ENCODE measurements at places on chromosomes 7 and 10.

GRCh38 chr7:84916161-84916560 lies 270.7 kb downstream of the SEMA3D start:
- no peak for DNase-seq

GRCh38 chr10:114547514-114547913 lies 110.6 kb downstream of the ABLIM1 start:
- no peak for DNase-seq

DNA sequence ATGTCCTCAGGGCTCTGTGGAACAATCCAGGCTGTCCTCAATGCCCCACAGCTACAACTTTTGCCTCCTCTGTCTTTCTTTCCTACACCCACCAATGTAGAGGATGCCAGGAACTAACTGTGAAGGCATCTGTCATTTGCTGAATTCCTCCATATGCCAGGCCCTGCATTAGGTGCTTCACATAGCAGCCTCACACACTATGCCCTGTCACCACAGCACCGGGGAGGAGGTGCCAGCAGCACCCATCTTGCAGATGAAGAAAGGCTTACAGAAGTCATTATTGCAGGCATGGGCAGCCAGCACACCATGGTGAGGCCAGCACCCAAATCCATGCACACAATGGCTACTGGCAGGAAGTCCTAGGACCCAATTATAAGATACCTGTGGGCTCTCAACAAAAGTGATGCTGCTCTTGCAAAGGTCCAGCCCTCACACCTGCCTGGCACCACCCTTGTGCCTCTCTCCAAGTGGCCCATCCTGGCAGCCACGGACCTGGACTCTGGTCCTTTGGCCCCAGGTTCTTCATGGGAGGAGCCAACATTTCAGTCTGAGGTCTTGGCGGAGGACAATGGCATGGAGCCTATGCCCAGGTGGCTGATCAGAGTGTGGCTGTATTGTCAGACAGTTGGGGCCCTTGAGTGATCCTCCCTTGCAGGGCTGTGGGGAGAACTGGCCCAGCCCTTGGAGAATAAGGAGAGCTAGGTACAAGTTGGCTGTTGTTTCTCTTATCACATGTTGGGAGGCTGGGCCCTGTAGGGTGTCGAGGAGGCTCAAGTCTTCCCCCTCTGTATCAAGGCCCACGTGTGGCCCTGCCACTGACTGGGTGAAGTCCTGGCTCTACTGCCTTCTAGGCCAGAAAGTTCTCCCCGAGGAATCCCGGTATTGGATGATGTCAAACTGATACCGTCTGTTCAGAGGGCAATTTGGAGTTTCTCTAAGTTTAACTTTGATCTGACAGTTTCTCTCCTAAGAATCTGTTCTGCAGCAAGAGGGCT lies 14.4 kb upstream of the MYL7 start:
- no peak for DNase-seq

DNA sequence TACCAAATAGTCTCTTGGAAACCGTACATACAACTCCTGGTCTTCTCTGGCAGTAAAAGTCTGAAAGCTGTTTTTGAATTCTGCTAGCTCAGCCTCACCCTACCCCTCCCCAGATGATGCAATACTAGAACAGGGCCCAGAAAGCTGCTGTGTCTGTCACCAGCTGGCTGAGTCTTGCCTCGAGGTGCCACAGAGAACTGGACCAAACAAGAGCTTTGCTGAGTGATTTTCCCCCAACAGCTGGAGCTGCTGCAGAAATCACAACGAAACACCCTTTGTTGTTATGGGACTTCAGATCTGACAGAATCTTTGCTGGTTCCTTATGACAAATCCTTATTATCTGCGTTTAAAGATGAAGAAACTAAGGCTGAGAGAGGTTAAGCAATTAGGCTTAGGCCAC lies 134.1 kb downstream of the SPAG6 start:
- DNase-seq = no peak

- DNase-seq = no peak
Measured at GRCh38 chr7:98078197-98078870, 28.3 kb upstream of the LMTK2 start.

GRCh38 chr10:43821103-43821502 lies 172.4 kb upstream of the ZNF32 start:
- no peak for DNase-seq

GRCh38 chr10:122495406-122496340 lies 34.3 kb downstream of the HTRA1 start:
- no peak for DNase-seq

DNA sequence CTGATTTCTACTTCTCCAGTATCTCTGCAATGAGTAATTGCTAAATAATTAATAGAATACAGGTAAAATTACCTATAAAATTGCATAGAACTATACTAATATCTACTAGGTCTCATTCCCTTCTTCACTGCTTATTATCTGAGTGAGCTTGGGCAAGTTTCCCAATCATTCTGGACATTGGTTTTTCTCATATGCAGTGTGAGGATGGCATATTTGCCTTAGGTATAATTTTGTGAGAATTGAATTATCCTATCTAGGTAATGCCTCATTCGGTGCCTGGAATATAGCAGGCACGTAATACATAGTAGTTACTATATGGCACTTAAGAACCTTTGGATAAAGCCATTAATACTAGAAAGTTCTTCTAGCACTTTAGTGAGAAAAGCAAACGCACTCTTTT lies 434.7 kb downstream of the GATA3 start:
- no peak for DNase-seq

- no peak for DNase-seq
Measured at GRCh38 chr10:82440775-82441174, 565.8 kb downstream of the NRG3 start.

DNA sequence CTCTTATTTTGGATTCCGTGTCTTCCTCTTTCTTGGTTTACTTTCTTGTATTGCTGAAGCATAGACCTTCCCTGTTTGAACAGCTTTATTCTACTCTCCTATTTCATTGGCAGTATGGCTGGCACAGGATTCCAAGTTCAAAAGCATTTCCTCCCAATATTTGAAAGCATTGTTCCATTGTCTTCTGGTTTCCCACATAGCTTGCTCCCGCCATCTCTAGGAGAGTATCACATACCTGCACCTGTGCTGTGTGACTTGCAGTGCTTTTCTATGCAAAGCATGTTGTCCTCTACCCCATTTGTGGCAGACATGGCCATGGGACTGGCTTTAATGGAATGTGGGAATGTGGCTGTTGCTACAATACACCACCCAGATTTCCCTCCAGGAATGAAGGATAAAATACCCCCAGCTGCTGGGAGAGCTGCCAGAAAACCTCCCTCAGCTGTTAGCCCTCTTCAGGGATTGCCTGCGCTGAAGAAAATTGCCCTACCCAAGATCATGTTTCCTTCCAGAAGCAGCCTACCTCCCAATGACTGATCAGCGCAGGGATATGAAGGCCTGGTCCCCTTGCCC lies 6.9 kb upstream of the MYOF start:
- DNase-seq = no peak

DNA sequence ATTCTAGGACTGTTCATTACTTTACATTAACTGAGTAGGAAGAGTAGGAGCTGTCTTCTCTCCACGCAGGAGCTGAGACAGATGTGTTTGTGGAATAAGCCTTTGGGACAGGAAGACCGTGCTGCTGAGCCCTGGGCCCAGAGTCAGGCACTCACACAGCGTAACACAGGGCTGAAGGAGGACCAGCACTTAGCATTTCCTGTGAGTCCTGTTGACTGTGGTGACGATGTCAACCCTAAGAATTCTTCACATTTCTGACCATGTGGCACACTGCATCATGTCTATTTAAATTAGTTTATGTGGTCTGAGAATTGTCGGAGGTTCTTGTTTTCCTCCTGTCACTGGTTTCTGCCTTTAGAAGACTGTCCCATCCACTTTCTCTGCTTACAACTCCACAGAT lies 117.2 kb downstream of the PIP4K2A start:
- no peak for DNase-seq

- DNase-seq = no peak
Measured at GRCh38 chr10:73983096-73984047, 14.5 kb upstream of the VCL start.

GRCh38 chr7:112989531-112989930 lies 97.1 kb downstream of the GPR85 start:
- no peak for DNase-seq

- DNase-seq = no peak
Measured at GRCh38 chr7:130127821-130128317, 57.5 kb downstream of the KLHDC10 start.

GRCh38 chr10:5349362-5349761 lies 15.4 kb upstream of the UCN3 start:
- DNase-seq = no peak

- DNase-seq = no peak
Measured at GRCh38 chr10:76433161-76434005, 1002.0 kb downstream of the LRMDA start.

- DNase-seq = no peak
Measured at GRCh38 chr7:138924501-138925225, 56.5 kb downstream of the KIAA1549 start.

DNA sequence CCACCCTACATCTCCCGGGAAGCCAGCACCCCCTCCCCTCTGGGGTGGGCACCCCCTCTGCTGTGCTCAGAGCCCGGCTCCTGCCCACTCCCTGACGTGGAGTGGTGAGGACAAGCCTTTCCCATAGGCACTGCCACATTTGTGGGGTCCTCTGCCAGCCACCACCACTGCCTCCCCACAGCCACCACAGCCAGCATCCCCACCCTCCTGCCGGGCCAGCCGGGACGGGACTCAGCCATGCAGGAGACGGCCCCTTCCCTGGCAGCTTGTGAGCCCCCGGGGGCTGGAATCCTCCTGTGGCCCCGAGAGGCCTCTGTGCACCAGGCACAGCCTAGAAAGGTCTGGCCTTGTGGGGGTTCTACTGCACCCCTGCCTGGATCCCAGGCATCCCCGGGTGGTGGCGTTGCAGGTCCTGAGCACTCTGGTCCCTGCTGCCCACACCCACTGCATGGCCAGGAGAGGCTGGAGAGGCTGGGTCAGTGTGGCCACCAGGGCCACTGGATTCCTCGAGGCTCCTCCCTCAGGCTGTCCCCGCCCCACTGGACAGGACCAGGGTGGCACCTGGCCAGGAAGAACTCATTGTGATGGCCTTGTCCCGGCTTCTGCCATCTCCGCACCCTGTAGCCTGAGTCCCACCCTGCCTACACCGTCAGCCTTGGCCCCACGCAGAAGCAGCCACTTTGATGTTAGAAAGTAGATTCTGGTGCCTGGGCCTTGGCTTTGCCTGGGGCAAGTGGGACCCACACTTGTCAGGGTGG lies 148.0 kb downstream of the EBF3 start:
- no peak for DNase-seq

DNA sequence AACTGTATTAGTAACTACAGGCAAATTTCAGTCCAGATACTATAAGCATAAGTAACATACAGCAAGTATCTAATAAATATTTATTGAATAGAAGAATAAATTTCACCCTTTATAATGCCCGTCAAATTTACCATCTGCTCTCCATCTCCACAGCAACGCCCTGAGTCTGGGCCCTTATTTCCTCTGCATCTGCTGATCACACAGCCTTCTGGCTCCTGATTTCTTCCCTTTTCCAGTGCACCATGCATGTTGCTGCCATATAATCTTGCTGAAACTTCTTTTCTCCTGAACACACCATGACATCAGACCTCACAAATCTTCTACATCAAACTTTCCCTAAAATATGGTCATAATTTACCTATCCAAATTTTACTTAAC lies 15.4 kb downstream of the HYCC1 start:
- DNase-seq = no peak

- DNase-seq = no peak
Measured at GRCh38 chr7:27183682-27184336, 1.2 kb downstream of the HOXA11 start.

DNA sequence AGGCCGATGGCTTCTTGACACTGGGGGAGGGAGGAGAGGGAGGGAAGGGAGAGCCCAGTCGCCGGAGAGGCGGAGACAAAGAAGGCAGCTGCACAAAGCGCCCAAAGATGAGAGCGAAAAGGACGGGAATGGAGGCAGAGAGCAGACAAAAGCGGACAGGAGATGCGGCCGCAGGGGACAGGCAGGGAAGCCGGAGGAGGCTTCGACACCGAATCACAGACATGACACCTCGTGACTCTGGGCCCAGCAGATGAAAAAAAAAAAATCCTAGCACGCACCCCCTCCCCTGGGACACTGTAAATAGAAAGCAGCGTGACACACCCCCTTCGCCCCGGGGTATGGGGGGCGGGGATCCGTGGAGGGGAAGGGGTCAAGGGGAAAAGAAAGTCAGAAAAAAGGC lies 976 bp downstream of the NAT16 start:
- DNase-seq = no peak

DNA sequence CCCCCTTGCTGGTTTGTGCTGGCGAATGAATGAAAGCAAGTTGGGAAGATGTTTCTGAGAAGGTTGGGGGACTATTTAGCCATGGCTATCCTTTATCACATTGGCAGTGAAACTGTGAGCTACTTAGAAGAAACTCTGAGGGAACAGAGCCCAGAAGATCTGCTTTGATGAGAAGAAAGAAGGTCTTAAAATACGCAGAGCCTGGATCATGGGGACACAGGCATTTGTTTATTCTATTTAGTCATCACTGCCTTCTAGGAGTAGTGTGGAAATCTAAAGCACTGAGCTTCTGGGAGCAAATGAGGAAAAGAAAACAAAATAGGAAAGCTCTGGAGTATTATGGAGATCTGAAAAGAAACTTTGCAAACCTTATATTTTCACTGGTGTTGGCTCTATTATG lies 28.5 kb downstream of the CPED1 start:
- no peak for DNase-seq

DNA sequence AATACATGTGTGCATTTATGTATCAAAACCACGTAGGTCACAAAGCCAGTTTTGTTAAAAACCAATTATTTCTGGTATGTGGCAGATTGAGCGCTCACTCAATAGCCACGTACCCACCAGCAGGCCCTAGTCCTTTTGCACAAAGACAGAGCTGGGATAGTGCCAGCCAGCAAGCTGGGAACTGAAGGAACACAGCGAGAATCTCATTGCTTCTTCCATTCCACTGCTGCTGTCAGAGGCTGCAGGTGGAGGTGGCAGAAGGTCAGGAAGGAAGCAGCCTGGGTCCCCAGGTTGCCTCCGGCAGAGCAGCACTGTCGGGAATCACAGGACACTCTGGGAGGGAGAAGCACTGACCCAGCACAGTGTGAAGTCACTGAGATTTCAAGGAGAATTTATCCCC lies 385.5 kb upstream of the PFKP start:
- DNase-seq = no peak

- DNase-seq = no peak
Measured at GRCh38 chr10:71395621-71396020, 1.1 kb upstream of the CDH23 start.

GRCh38 chr10:114174695-114175188 lies 739 bp upstream of the CCDC186 start:
- no peak for DNase-seq

DNA sequence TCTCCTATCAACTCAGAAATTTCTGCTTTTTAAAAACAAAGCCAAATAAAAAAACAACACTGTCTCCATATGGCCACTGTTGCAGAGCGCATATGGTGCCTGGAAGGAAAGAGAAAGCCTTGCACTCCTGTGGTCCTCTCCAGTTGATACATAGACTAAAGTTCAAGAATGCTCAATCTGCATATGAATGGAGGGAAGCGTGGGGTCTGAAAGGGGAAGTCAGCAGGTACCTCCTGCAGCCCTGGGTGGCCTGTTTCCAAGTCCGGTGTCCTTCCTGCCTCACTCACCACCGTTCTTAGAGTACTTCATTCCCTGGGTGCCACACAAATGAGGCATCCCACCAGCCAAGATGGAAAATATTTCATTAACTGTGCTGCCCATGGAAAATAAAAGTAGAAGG lies 138.3 kb upstream of the PALS2 start:
- no peak for DNase-seq

- DNase-seq = no peak
Measured at GRCh38 chr7:95636140-95636940, 40.0 kb upstream of the PDK4 start.

GRCh38 chr7:137870078-137870477 lies 23.3 kb upstream of the DGKI start:
- no peak for DNase-seq

Measured in activated CD8-positive, alpha-beta memory T cell treated with anti-CD3 and anti-CD28 coated beads for 4 hours (primary cell).